ENCODE measurements at places on chromosomes 5 and 9.

- DNase-seq = no peak
Observed at GRCh38 chr5:58912116-58912515, 329.2 kb downstream of the RAB3C start.

DNA sequence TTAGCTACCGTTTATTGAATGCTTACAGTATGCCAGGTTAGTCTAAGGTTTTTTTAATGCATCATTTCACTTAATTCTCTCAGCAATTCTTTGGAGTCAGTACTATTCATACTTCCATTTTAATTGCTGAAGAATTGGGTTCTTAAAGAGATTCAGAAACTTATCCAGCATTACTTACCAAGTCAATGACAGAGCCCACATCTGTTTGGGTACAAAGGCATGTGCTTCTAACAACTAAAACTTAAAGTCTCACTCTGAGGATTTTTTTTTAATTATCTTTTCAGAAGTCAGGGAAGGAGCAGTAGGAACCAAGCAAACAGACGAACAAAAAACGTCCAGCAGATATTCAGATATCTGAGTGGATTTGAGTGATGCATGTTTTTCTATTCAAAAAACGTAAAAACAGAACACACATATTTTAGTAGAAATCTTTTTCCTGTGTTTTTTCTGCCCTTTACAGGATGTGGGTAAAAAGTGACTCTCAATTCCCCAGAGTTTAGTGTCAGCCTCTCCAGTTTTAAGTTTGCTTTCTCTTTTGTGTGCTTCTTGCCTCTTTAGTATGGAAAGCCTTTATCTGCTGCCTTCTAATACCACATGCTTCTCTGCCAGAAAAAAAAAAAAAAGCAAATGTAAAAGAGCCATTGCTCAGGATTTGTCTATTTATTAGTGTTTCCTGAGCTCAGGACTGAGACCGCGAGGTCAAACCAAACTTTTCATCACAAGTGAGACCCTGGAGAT is 118.0 kb downstream of the PRKACG start:
- DNase-seq = no peak

GRCh38 chr5:158780656-158781237 is 319.0 kb downstream of the EBF1 start:
- no peak for DNase-seq

DNA sequence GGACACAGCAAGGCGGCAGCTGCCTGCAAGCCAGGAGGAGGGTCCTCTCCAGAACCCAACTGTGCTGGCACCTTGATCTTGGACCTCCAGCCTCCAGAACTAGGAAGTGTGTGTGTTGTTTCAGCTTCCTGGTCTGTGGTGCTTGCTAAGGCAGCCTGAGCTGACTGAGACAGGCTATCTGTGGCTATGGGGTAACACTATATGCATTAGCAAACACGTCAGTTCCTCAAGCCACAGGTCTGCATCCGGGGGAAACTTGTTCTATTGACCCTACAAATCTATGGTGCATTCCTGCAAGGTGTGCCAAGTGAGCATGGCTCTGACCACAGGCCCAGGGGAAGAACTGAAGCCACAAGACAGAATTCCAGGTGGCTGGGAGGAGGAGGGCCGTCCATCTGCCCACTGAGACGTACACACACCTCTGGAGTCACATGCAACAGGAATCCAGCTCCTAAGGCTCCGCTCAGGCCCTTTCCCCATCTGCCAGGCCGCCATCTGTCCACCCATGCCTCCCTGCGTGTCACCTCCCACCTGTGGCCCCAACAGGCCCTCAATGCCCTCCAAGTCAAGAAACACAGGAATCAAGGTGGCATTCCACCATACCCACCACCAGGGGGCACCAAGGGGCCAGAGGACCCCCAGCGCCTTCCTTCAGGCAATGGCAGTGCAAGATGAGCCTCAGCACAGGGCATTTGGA is 174.9 kb downstream of the ROR2 start:
- DNase-seq = peak; percentile 37

- DNase-seq = no peak
Observed at GRCh38 chr5:155783791-155784190, 543.2 kb upstream of the SGCD start.

- peak; percentile 18 for DNase-seq
Observed at GRCh38 chr5:33470544-33470943, 29.8 kb downstream of the TARS1 start.

DNA sequence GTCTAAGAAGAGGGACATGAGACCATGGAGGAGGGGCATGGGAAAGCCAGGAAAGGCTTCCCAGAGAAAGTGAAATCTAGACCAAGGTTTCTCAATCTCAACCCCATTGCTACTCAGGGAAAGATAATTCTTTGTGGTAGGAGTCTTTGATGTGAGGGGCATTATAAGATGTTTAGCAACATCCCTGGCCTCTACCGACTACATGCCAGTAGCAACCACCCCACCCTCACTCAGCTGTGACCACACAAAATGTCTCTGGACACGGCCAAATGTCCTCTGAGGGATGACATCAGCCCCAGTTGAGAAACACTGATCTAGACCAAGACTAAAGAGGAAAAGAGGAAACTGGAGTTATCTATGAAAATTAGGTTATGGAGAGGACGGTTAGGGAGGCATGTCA is 298.5 kb upstream of the KIF2A start:
- no peak for DNase-seq

DNA sequence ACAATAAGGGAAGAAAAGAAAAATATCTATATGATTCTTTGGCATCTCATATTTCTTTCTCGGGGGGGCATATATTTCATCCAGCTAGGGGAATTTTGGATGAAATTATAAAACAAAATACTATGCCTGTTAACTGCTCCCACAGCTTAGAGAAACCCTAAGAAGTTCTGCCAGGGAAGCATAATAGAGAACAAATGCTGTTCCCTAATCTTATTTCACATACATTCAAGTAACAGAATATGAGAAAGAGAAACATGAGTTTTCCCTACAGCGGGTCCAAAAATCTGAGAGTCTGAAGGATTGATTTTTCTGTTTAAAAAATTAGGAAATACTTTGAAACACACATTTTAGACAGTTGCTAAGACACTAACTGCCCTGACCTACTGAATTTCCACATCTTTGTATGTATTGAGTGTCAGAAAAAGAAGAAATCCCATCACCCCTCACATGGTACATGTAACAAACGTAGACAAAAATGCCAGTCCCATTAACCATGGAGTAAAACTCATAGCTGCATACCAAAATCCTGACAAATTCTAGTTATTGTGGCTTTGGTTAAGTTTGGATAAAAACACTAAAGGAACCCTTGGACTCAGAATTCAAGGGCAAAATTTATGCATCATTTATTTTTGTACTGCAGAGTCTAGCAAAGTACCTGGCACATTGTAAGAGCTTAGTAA is 620.2 kb upstream of the DMAC1 start:
- no peak for DNase-seq

GRCh38 chr5:110854200-110854599 is 115.4 kb downstream of the SLC25A46 start:
- DNase-seq = no peak

DNA sequence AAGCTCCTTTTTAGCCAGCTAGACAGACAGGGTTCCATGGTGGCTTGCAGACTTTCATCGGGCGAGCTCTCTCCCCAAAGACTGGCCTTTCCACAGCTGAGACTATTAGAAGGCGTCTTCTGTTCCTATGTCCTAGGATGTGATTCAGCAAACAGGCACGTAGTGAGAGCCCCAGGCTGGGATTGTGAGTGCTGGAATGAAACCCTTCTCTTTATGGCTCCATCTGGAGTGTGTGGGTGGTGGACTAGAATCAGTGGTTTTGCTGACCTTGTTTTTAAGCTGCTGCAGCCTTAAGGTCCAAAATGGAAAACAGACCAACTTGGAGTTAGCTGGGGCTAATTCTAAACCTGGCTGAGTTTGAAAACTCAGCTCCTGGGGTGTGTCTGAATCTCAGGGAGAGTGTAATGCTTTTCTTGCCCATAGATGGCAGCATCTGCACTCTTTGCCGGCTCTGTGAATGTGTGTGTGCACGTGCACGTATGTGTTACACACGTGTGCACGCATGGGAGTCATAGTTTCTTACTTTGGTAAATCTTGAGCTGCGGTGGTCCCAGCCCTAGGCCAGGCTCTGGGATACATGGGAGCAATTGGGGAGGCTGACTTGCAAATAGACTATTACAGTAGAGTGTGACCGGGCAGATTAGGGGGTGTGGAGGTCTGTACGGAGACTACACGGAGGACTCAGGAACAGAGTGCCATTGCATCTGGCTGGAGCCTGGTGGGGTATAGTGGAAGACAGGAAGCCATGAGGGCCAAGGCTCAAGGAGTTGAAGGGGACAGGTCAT is 10.7 kb downstream of the GSN start:
- peak; percentile 77 for DNase-seq

GRCh38 chr9:123929177-123929869 is 603 bp downstream of the DENND1A start:
- DNase-seq = no peak

DNA sequence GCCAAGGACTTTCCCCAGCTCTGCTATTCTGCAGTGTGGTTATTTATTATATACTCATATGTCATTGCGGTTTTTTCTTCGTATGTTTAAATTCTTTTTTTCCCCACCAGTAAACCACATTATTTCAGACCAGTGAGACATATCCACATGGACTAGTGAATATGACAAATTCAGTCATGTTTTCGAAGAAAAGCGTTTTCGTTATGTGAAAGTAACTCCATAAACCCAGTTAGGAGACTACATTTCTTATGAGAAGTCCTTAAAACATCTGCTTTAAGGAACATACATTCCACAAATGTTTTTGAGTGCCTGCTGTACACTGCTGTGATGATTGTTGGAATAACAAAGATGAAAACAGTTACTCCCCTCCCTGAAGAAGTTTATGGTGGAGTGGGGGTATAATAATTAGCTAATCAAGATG is 591.8 kb upstream of the CLINT1 start:
- no peak for DNase-seq

DNA sequence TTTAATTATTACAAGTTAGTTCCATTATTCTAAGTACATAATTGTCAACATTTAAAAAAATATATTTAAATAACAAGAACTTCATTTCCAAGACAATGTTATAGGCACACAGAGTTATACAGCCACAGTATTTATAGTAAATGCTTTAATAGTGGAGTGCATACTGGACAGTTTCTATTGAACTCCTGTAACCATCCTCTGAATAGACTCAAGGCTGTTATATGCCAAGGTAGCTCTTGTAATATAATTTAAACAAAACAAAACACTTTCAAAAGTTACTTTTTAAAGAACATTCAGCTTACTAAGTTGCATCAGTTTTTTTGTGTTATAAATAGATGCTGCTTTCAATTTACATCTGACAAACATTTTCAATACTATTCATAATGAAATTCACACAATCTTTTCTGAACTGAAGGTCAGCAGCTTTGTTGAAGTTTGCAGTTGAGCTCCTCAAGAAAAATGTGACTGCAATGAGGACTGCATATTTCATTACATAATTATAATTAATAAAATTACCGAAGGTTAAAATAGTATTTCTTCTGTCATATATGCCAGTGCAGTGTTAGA is 549.9 kb upstream of the CYLC2 start:
- no peak for DNase-seq

DNA sequence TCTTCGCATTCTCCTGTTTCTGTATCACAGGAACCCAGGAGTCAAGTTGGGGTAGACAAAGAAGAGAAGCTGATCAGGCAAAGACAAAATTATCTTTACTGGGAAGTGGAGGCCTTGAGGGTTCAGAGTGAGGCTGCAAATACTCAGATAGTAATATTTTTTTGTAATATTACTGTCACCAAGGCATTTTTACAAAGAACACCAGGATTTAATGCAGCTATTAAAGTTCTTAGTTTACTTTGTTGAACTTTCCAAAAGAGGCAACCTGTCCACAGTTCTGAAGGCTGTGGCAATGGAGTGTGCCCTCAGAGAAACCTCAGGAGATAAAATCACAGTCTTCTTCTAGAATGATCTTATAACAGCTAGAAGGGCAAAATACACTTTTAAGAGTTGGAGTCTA is 74.9 kb downstream of the PGM5 start:
- DNase-seq = no peak

- DNase-seq = peak; percentile 42
Observed at GRCh38 chr9:112233769-112234168, 58.7 kb upstream of the SUSD1 start.

- no peak for DNase-seq
Observed at GRCh38 chr5:138011991-138012390, 20.9 kb downstream of the FAM13B start.

- no peak for DNase-seq
Observed at GRCh38 chr9:121895358-121895757, 197.8 kb downstream of the TTLL11 start.

- DNase-seq = no peak
Observed at GRCh38 chr5:32831624-32832023, 120.5 kb downstream of the NPR3 start.

DNA sequence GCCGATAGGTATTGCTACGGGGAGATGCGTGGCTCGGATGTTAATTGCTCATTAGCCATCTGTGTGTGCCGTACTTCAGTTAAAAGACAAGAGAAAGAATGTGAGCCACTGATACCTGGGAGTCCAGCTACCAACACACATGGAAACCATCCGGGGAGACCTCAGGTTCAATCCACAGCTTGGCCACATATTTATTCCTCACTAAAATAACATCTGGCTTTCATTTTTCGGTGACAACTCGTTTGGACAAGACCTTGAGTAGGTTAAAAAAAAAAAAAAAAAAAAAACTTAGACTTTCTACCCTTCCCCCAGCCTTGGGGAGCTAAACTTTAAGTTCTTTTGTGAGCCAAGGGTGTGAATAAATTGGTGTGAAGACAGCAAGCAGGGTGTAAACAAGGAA is 84.1 kb downstream of the SLIT3 start:
- DNase-seq = no peak

All from HL-60 (cell line).